ENCODE measurements at places on chromosomes 7 and 10.
A peak's percentile ranks its signal among the peaks of the same experiment; 100 is the strongest.

GRCh38 chr7:159108491-159108890 lies 36.2 kb downstream of the VIPR2 start:
- DNase-seq, result no peak

- DNase-seq, result no peak
These were observed 5.7 kb upstream of the GRID1 start for GRCh38 chr10:86372119-86372783.

DNA sequence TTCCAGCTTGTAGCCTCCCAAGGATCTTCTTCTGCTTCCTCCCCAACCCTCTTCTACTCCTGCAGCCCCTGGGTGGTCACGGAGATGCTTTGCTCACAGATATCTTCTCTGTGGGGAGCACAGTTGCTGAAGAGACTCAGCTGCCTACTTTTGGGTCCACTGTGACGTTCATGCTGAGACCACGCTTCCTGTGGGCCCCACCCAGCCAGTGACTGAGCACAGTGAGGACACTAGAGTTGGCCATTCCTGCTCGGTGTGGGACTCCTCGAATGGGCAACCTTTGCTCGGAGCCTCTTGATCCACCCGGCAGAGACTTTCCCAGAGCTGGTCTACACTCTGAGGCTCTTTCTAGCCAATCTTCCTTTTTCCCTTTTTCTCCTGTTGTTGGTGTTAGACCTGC lies 73.9 kb downstream of the ADRA2A start:
- no peak for DNase-seq

DNA sequence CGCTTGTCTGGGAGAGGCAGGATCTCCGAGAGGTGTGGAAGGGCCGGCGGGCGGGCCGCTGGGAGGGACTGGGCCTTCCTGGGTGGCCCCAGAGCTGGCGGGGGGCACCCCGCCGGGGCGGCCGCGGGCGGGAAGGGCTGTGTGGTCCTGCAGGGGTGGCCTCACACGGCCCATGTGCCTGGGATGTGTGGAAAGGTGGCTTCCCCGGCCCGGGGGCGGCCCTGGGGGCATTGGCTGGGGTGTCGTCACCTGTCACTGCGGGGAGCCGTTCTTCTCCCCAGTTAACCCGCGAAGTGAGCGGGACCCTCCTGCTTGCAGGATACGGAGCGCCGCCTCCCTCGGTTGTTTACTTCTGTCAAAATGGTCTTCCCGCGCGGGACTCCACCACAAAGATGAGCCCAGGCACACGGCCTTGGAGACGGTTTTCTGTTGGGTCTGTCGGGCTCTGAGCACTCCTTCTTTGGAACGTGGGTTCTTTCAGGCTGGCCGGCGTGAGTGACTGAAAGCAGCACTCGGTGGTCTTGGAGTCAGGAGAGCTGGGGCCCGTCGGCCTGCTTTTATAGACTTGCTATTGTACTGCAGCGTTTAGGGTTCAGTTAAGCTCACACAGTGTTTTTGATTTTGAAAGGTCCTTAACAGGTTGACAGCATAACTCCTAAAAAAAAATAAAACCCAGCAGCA lies 700 bp downstream of the SMC3 start:
- DNase-seq, result peak; percentile 62

GRCh38 chr7:91323626-91324158 lies 59.5 kb downstream of the FZD1 start:
- no peak for DNase-seq

GRCh38 chr7:102205915-102206314 lies 80.8 kb upstream of the SH2B2 start:
- no peak for DNase-seq

DNA sequence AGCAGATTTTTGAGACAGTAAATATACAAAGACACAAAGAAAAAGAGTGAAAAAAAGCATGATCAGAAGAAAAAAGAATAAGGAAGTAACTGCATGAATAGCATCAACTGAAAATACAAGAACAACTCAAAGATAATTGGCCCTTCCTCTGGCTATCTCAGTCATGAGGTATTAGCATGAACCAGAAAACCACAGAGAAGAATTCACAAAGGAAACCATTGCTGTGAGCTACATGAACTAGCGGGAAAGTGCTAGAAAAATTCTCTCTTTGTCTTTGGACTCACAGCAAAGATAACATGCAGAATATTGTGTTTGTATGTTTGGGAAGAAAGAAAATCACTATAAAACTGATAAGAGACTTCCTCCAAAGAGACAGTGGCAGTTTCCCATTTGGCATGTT lies 82.9 kb downstream of the SORCS1 start:
- no peak for DNase-seq

- no peak for DNase-seq
These were observed 102.6 kb downstream of the SH3PXD2A start for GRCh38 chr10:103752680-103753248.

DNA sequence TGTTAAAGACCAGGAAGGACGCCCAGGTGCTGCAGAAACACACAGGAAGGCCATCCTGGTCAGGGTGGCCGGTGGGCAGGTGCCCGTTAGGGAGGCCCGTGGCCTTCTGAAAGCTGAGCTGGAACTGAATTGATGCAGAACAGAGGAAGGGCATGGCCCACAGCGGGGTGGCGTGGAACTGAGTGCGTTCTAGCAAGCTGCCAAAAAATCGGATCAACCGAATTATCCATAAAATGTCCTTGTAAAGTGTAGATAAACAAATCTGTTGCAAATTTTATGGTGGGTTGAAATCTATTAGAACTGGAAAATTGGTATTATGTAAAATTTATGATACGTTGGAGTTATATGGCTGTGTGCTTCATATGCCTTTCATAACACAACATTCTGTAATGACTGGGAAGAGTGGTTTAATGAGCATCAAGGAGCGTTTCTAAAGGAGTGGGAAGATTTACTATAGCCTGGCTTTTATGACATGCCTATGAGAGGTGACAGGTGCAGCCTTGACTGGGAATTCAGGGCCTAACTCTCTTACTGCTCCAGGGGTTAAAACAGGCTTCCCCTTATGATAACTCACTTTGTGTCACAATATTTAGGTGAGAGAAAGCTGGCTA lies 108.1 kb downstream of the GPR26 start:
- no peak for DNase-seq

GRCh38 chr10:71763352-71764127 lies 9.8 kb downstream of the VSIR start:
- no peak for DNase-seq
